ENCODE measurements at places on chromosomes 13 and 19. TPM values are rescaled to one million over a fixed set of nuclear protein-coding genes. Genes with fewer than 3 reads are reported as not detected.

The TPGS1 gene
- total RNA-seq, result 23.1 TPM

DNA sequence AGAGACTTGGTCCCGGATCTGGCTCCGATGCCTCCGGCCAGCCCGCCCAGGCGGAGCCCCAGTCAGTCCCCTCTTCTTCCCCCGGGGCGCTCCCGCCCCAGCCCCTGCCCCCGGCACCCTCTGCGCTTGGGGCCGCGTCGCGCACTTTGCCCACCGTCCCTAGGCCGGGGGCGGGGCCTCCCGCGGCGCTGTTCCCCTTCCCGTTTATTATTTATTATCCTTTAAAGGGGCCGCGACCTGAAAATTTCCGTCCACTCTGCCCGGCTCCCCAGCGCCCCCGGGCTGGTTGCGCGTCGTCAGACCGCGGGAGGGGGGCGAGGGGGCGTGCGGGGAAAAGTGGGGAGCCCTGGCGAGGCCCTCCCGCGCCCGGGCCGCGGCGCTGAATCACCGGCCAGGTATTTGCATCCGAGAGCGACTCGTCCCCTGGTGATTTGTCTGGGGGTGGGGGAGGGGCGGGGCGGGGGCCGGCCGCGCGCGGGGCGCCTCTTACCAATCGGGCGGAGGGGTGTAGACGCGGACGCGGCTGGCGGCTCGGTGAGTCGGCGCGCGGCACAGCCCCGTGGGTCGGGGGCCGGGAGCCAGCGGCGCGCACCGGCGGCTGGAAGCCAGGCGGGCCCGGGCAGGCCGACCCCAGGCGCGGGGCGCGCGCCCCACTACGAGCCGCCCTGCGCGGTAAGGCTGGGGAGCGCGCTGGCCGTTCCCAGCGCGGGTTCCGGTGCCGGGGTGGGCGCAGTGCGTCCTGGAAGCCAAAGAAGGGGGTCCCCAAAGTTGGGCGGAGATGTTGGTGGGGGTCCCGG lies at the start of gene ARID3A:
ARID3A (plus strand) TSS at position 510 of the 797 bp plus-strand sequence. CDS start 3,494 bp downstream, outside the sequence.
- DNase-seq, result peak; percentile 90

- no peak for DNase-seq
These were observed 16.8 kb upstream of the TM9SF2 start for GRCh38 chr13:99484473-99484872.

- DNase-seq, result no peak
These were observed 196.7 kb downstream of the FOXO1 start for GRCh38 chr13:40469581-40470310.

DNA sequence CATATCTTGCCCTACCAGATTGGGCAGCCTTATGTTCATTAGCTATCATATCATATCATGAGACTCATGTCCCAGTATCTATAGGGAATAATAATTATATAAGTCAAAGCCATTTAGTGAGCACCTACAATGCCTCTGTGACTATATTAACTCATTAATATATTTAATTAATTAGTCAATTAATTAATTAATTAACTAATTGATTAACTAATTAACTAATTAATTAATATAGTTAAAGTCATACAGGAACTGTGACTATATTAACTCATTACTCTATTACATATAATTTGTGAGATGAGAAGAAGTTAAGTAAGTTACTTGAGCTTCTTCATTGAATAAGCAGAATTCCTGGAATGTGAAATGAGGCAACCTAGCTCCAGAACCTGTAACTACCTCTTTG lies 588.3 kb upstream of the SLITRK1 start:
- DNase-seq, result no peak

The C19orf38 gene
- 3.3 TPM for total RNA-seq

The YJEFN3 gene
- total RNA-seq, result 3.7 TPM

Data from kidney (tissue), 22 donors.